Mucosa of descending colon (tissue), 3 donors: ENCODE measurements at places on chromosomes 2 and 18. TPM values are rescaled to one million over a fixed set of nuclear protein-coding genes. Genes with fewer than 3 reads are reported as not detected.
A peak's percentile ranks its signal among the peaks of the same experiment; 100 is the strongest.

- no peak for DNase-seq
Observed at GRCh38 chr2:37477921-37478320, 133.5 kb downstream of the QPCT start.

DNA sequence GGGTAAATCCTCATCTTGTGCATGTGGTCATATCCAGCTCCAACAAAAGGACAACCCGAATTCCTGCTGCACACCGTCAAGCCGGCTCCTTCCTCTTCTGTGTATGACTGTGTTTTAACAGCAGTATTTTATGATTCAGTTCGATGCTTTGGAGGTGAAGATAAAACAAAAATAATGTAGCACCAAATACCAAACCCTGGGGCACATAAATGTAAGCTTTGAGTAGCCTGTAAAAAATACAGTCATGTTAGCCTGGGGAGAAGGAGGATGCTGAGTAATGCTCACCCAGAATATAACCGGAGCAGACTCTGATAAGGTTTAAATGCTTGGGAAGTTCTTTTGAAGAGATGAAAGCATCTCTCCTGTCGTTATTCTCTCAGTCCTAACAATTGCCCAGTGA lies 225.0 kb downstream of the SUCLG1 start:
- DNase-seq, result no peak

Gene PAIP2B
- total RNA-seq, result 6.5 TPM

- no peak for DNase-seq
Observed at GRCh38 chr2:43171789-43172188, 54.6 kb downstream of the ZFP36L2 start.

DNA sequence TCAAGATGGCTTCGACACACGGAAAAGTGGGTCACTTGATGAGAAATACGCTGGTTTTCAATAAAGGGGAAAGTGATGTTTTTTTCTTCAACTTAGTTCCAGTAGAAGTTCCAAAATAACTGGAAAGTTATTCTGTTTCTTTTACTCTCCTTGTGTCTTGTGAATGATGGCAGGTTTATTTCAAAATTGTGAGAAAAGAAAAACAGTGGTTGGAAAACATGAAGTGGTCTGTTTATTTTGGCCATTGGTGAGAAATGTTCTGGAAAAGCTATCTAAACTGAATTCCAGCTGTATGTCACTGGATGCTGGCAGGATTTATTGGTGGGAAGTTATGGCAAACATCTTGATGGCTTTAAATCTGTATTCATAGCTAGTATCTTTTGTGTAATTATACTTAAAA lies 484.1 kb downstream of the DCC start:
- no peak for DNase-seq

Gene NCKAP5
- 2.3 TPM for total RNA-seq

Gene ELOA2
- total RNA-seq, result not detected

Gene PSMA8
- not detected for total RNA-seq

Gene RESP18
- not detected for total RNA-seq

GRCh38 chr2:183028108-183028507 lies 10.1 kb downstream of the NCKAP1 start:
- DNase-seq, result no peak

Gene CBLN2
- total RNA-seq, result 1.1 TPM

DNA sequence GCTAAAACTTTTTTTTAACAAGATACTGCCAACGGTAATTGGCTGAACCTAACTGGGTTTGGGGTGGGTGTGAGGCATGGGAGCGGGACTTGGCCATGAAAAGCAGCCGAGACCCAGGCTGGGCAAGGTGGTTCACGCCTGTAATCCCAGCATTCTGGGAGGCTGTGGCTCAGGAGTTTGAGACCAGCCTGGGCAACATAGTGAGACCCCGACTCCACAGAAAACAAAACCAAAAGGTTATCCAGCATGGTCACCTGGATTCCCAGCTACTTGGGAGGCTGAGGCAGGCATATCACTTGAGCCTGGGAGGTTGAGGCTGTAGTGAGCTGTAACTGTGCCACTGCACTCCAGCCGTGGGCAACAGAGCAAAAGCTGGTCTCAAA lies 11.0 kb upstream of the SEMA4C start:
- no peak for DNase-seq

DNA sequence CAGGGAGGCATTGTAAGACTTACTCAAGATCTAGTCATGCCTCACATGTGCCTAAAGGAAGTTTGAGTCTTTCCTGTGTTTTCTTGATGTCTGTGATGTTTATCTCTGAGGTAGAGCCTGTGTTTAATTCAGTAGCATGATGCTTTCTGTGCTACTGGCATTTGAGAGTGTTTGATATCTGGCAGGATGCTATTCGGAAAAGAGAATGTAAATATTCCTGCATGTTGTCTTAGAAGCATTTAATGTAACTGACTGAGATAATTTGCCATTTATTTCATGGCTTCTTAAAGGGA lies 58.8 kb downstream of the GREB1L start:
- DNase-seq, result no peak

DNA sequence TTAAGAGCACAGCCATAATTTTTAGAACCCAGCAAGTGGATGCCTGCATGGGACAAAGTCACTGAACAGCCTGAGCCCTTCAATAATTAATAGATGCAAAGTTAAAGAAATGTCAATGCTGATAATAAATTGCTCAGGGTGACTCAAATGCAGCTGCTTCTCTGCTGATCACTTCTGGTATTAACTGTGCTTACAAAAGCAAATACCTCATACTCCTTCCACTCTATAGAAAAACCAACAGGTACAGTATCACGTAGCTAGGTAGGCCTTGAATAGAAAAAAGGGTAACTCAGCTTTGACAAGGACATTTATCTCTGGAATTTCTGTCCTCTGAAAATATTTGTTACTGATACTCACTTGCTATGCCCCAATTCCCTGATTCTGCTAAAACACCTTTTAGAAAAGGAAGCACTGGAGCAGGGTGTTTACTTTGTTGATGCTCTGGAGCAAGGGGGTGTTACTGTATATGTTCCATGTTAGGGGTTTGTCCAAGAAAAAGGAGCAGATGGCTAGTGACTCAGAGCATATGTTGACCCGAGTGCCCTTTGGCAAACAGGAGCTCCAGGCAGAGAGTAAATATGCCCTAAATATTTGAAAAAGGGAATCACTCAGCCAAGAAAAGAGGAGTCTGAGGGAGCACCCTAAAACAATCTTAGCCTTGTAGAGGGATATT lies 59.1 kb upstream of the RTN4 start:
- DNase-seq, result peak; percentile 50

Gene REEP1
- total RNA-seq, result 6.1 TPM

DNA sequence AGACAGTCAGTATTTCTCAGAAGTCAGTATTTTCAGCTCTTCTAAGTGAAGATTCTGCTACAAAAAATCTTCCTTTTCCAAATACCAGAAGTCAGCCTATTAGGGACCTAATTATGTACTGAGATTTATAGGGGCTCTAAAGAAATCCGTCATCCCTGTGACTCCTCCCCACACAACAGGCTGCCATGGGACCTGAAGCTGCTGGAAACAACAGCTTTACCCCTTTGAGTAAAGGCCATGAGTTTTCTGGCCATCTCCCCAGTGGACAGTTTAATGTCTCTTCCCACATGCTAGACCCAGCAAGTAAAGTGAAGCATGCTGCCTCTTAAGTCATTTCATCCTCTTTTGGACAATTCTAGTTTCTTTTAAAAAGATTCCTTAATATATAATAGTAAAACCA lies 255.7 kb upstream of the ACVR2A start:
- no peak for DNase-seq

DNA sequence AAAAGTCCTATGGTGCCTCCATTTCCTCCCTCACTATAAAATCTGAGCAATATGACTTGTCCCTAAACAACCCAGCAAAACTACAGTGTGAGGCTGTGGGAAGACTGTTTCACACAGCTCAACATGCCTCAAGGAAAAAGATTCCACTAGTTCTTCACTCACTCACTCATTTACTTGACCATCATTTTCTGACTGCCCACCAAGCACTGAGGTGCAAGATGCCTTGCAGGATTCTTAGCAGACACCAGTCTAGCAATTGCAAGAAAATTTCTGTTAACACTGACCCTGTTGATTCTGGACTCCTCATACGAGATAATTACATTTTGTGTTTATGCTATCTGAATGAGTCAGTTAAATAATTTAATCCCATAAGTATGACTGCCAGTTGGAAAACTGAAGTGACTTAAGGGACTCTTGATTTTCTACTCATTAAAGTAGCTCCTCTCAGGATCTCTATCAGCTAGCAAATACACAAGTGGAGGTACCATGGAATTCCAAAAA lies 51.9 kb upstream of the PCBP1 start:
- no peak for DNase-seq

Gene NPPC
- total RNA-seq, result not detected
